ENCODE measurements at places on chromosomes 11 and 22.

GRCh38 chr11:119062779-119063178 is 4.8 kb upstream of the VPS11 start:
- DNase-seq = no peak

DNA sequence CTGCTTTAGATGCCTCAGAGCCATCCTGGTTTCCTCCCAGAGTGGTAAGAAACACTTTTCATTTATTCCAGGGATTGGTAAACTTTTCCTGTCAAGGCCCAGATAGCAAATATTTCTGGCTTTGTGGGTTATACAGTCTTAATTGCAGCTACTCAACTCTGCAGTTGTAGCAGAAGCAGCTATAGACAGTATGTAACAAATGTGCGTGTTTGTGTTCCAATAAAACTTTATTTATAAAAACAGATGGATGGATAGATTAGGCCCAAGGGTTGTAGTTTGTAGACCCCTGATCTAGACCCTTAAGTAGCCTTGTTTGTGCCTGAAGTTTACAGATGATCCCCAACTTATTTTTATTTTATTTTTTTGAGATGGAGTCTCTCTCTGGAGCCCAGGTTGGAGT is 17.9 kb downstream of the NNMT start:
- no peak for DNase-seq

- DNase-seq = no peak
These were observed 4.3 kb downstream of the INCENP start for GRCh38 chr11:62127941-62128770.

DNA sequence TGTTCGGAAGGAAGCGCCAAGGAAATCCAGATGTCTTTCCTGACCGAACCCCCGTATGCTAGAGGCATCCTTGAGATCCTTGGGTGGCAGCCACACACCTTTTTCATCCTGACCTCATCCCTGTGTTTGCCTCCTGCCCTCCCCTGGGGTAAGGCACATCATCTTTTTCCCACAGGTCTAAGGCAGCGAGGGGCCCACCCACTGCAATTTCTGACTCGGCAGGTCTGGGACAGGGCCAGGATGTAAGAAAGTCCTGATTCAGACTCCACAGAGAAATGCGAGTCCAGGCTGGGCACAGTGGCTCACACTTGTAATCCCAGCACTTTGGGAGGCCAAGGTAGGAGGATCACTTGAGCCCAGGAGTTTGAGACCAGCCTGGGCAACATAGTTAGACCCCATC is 10.5 kb downstream of the ZMAT5 start:
- DNase-seq = no peak

DNA sequence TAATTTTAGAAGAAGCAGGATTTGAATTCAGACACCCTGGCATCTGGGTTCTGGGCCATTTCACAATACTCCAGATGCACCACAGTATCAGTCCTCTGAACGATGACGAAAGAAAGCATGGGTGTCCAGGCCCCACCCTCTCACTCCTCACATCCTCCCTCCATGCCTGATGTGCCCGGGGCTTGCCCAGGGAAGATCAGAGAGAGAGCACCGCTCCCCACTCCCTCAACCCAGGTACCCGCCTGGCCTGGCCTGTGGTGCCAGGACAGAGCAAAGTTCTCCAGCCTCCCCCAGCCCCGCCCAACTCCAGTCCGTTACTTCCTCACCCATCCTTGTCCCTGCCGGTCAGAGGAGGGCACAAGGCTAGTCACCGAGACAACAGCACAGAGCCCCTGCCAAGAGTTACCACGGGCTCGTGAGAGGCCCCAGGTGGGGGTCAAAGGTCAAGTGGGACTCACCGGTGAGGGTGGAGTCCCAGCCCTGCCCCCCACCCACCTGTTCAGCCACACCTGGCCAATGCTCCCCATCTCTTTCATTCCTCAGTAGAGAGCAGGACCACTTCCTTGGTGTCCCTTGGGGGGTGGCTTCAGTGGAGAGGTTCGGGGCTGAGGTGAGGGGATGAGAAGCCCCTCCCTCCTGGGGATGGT is 8.1 kb downstream of the BCL9L start:
- no peak for DNase-seq

DNA sequence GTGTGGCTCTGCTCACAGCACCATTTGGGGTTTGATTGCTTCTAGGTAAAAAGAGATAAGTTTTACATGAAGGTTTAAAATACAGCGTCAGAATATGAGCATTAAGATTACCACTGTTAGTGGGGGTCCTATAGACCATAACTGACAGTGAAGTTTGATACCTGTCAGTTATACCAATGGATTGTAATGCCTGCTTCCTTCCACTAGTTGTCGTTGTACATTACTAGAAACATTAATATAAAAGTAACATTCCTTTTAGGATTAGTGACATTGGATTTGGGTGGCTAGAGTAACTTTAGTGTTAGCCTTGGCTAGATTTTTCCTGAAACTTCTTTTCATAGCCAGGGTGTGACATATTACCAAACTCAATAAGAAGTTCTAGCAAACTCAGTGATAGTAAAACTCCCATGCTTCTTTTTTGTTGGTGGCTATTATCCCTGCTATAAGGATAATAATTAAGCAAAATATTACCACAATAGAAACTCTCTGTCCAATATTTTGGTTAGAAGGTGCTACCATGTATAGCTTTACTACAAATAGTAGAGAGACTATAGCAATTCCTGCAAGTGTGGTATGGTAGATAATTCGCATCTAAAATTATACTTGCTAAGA is 57.1 kb downstream of the FAM181B start:
- no peak for DNase-seq

- DNase-seq = no peak
These were observed 127.4 kb upstream of the OPCML start for GRCh38 chr11:133659538-133660201.

DNA sequence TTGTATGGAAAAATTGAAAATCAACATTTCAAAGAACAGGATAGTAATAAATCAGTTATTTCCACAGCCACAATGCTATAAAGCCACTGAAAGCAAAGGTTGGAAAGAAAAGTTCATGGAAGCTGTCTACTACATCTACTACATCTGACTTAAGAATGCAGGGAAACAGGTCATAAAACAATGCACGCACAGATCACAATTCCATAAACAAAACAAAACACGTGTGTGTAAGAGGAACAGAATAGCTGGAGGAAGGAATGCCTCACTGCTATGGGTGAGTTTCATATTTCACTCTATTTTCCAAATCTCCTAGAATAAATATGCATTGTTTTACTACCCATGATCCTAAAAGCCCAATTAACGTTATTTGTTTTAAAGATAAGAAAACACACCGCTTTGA is 66.3 kb downstream of the NCAPD3 start:
- no peak for DNase-seq

DNA sequence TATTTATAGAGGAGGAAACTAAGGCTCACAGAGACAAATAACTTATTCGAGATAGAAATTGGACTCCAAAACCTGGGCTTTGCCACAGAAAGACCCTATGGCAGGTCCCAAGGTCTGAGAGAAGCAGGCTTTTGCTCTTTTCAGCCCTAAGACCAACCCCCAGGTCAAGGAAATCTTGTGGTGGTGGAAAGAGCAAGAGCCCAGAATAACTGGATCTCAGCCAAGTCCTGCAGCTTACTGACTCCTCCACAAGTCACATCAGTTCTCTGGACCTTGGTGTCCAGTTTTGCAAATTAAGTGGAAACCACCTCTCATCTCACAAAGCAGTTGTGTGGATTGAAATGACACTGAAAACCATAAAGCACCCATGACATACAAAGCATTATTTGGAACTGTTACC is 122.2 kb downstream of the C11orf58 start:
- no peak for DNase-seq

- DNase-seq = no peak
These were observed 516 bp downstream of the LRFN4 start for GRCh38 chr11:66857234-66857926.

GRCh38 chr22:35735542-35735941 is 17.9 kb downstream of the APOL5 start:
- DNase-seq = no peak

GRCh38 chr11:11724994-11725393 is 103.2 kb upstream of the GALNT18 start:
- DNase-seq = no peak

DNA sequence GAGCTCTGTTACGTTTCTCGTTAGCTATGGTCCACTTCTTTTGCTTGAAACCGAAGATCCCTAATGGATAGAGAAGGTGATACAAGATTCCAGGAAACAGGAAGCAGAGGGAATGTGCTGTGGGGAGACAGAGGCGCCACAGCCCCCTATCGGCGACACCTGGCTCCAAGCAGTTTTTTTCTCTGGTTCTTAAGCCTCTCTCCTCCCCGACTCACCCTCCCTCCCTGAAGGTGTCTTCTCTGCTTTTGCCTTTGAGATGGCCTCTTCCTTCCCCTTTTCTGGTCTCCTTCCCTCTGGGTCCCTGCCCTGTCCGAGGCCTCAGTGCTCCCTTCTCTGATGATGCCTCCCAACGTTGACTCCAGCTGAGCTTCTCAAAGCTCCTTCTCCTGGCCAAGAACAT is 14.2 kb upstream of the APOBEC3A start:
- no peak for DNase-seq

DNA sequence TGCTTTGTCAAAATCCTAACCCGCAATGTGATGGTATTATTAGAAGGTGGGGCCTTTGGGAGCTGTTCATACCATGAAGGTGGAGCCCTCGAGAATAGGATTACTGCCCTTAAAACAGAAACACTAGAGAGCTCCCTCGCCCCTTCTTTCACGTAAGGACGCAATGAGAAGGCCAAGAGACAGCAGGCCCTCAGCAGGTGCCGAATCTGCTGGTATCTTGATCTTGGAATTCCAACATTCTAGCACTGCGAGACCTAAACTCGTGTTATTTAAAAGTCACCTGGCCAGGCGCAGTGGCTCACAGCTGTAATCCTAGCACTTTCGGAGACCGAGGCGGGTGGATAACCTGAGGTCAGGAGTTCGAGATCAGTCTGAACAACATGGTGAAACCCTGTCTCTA is 33.1 kb downstream of the LARGE1 start:
- no peak for DNase-seq

DNA sequence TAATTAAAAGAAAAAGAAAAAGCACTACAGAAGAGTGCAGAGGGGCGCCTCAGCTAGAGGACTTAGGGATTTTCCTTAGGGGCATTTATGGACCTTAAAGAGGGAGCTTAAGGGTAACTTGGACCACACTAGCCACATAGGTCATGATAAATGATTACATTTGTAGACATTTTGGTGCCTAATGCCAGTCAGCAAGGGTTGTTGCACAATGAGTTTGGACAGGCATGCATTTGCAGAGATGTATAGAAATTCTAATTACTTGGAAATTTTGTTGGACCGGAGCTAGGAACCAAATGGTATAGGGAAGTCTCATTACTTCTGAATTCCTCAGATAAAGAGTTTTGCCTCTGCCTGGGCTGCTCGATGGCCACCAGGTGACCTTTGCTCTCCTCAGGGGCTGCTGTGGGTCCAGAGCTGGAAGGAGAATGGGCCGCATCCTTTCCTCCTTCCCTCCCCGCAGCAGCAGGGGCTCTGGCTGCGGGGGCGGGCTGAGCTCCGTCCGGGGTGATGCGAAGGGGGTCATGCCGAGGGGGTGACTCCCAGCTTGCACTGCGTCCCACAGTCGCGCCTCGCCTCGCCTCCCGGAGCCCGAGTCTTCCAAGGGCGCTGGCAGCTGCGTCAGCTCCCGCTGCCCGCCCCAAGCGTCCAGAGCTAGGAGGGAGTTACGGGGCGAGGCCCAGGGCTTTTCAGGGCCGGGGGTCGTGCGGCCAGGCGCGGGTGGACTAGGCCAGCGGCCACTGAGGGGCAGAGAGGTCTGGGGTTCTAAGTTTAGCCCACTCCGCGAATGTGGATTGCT is 20.3 kb upstream of the MALAT1 start:
- no peak for DNase-seq

DNA sequence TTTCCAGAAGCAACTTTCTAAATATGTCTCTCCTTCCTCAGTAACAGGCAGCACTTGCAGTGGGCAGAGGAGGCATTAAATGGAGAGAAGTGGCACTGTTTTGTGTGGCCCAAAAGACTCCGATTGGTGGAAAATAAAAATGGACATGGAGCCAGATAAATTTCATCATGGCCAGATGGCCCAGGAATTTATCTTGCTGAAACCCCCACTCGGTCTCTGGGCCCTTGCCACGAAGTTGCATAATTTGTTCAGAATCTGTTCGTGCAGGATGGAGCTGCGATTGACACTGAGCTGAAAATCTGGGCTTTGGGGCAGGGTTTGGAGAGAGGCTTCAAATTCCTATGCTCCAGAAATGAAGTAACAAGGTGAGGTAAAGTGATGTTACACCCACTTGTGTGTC is 65.5 kb downstream of the C11orf91 start:
- no peak for DNase-seq

- DNase-seq = no peak
These were observed 503.2 kb upstream of the B3GAT1 start for GRCh38 chr11:134915212-134915611.

- no peak for DNase-seq
These were observed 41.5 kb upstream of the CYP2D6 start for GRCh38 chr22:42171946-42172719.

DNA sequence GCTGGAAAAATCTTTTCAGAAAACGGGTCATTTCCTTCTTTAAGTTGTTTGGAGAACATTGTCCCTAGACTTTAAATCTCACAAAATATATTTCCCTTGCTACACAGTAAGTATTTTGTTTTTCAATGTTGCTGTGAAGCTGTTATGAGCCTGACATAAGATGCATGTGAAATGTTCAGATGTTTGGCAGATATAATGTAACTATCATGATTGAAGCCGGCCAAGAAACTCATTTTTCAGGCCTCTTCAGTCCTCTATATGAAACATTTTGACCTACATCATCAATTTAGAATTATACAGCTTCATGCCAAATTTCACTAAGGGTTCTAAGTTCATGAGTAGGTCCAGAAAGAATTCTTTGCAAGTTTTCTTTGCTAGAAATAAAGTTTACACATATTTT is 133.8 kb downstream of the JRKL start:
- no peak for DNase-seq

DNA sequence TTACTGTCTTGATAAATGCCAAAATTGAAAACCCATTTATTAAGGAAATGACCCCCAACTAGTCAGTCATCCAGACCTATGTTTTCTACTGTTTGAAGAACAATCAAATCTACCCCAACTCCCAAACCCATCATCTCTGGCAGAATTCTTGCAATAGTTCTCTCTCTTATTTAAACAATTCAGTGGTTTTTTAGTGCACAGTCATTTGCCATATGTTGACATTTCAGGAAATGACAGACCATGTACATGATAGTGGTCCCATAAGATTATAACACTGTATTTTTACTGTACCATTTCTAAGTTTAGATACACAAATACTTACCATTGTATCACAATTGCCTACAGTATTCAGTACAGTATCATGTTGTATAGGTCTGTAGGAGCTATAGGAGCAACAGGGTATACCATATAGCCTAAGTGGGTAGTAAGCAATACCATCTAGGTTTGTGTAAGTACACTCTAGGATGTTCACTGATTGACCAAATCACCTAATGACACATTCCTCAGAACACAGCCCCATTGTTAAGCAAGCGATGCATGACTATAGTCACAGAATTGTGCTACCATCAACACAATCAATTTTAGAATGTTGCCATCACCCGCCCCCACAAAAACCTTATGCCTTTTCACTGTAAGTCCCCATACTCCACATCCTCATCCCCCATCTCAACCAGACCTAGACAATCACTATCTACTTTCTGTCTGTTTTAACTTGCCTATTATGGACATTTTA is 41.8 kb downstream of the MMP20 start:
- DNase-seq = no peak

GRCh38 chr11:27722953-27723344 is 22.7 kb upstream of the BDNF start:
- DNase-seq = no peak

- no peak for DNase-seq
These were observed 183.9 kb downstream of the CTTN start for GRCh38 chr11:70581991-70582885.
